Adrenal gland (tissue), 19 donors: ENCODE measurements at places on chromosomes 7 and 10.

DNA sequence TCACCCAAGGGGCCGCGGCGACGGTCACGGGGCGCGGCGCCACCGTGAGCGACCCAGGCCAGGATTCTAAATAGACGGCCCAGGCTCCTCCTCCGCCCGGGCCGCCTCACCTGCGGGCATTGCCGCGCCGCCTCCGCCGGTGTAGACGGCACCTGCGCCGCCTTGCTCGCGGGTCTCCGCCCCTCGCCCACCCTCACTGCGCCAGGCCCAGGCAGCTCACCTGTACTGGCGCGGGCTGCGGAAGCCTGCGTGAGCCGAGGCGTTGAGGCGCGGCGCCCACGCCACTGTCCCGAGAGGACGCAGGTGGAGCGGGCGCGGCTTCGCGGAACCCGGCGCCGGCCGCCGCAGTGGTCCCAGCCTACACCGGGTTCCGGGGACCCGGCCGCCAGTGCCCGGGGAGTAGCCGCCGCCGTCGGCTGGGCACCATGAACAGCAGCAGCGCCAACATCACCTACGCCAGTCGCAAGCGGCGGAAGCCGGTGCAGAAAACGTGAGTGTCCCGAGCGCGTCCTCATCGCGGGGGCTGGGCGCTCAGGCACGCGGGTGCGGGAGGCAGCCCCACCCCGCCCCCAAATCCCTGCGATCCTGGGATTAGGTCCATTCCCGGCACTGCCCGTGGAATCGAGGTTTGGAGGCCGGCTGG is 509 bp downstream of the AHR start:
- H3K27ac ChIP-seq = peak overlapping the region; percentile 95
- peaks cover 12% of the 10 kb centered on the region for H3K4me1 ChIP-seq
- H3K36me3 ChIP-seq = no peaks in the 10 kb centered on the region
- H3K4me3 ChIP-seq = peak overlapping the region; percentile 85
- H3K27me3 ChIP-seq = no peaks in the 10 kb centered on the region
- peak; percentile 62 for DNase-seq

GRCh38 chr7:70190281-70190680 is 592.0 kb downstream of the AUTS2 start:
- no peaks in the 10 kb centered on the region for H3K36me3 ChIP-seq
- H3K4me1 ChIP-seq = no peaks in the 10 kb centered on the region
- H3K27me3 ChIP-seq = no peaks in the 10 kb centered on the region
- no peak overlapping the region for H3K27ac ChIP-seq
- DNase-seq = no peak
- no peak overlapping the region for H3K4me3 ChIP-seq

DNA sequence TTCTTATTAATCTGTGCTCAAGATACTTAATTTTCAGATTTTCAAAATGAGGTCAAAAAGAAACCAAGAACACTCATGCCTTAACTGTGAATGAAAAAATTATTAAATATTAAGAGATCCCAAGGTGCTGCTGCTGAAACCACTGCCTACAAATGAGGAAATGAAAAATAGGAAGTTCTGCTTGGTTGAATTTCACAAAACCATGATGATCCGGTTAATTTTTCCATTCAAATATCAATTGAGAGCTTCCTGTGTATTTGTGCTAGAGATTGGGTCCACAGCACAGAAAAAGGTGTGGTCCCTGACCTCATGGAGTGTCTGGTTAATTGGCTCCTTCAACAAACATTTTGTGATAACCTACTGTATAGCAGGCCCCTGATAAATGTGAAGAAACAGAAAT is 132.7 kb upstream of the YAE1 start:
- H3K27ac ChIP-seq = no peak overlapping the region
- no peaks in the 10 kb centered on the region for H3K27me3 ChIP-seq
- no peaks in the 10 kb centered on the region for H3K36me3 ChIP-seq
- H3K4me3 ChIP-seq = no peak overlapping the region
- peaks cover 2% of the 10 kb centered on the region for H3K4me1 ChIP-seq

DNA sequence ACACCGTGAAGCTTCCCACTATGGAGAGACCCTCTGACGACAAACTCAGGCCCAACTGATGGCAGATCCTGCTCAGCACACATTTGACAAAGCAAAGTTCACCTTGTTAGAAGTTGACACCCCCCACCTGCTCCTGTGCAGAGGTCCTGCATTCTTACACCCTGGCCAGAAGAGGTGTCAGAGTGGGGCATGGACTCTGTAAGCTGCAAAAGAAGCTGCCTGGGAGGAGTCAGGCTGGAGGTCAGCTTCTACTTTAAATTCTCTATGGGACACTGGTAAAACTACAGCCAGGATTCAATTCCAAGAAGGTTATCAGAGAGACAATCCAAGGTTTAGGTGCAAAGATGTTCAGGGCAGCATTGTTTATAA is 20.0 kb upstream of the TNS3 start:
- H3K4me1 ChIP-seq = peaks cover 15% of the 10 kb centered on the region
- no peak overlapping the region for H3K27ac ChIP-seq
- DNase-seq = no peak
- no peak overlapping the region for H3K4me3 ChIP-seq
- H3K27me3 ChIP-seq = no peaks in the 10 kb centered on the region

DNA sequence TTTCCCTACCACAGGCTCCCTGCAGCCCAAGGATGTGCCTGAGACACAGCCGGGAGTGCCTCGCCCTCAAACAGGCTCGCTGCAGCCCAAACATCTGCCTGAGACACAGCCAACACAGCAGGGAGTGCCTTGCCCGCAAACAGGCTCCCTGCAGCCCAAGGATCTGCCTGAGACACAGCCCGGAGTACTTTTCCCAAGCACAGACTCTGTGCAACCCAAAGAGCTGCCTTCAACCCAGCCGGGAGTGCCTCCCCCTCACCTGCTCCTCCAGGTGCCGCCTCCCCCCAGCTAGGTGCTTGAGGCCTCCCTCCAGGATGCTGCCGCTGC is 42.9 kb downstream of the ANTXRL start:
- H3K4me1 ChIP-seq = no peaks in the 10 kb centered on the region
- no peaks in the 10 kb centered on the region for H3K36me3 ChIP-seq
- DNase-seq = no peak
- no peak overlapping the region for H3K27ac ChIP-seq
- H3K4me3 ChIP-seq = no peak overlapping the region

- H3K4me3 ChIP-seq = no peak overlapping the region
- no peaks in the 10 kb centered on the region for H3K36me3 ChIP-seq
- no peak overlapping the region for H3K27ac ChIP-seq
- H3K27me3 ChIP-seq = no peaks in the 10 kb centered on the region
Observed at GRCh38 chr7:108498481-108498880, 27.5 kb downstream of the PNPLA8 start.

GRCh38 chr7:74466196-74466813 is 12.6 kb downstream of the GTF2IRD1 start:
- peak; percentile 80 for DNase-seq
- H3K27ac ChIP-seq = no peak overlapping the region
- H3K4me1 ChIP-seq = peaks cover 6% of the 10 kb centered on the region
- H3K36me3 ChIP-seq = no peaks in the 10 kb centered on the region
- H3K4me3 ChIP-seq = no peak overlapping the region

DNA sequence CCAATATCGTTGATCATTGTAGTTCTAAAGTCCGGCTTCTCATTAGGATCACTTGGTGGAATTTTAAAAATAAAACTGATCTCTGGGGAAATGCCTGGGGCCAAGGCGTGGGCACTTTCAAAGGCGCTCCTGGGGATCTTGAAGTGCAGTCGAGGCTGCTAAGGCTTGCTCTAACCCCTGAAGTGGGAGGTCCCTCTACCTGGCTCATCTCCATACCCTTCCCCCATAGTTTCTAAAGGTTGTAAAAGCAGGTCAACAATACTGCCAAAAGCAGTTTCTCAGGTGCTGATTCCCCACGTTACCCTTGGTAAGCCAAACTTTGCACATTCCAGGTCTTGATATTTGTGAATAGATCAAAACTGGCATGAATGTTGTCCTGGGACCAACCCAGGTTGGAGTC is 79.0 kb upstream of the SP8 start:
- H3K27ac ChIP-seq = no peak overlapping the region
- no peaks in the 10 kb centered on the region for H3K4me1 ChIP-seq
- peaks cover 4% of the 10 kb centered on the region for H3K27me3 ChIP-seq
- DNase-seq = no peak
- H3K4me3 ChIP-seq = no peak overlapping the region
- H3K36me3 ChIP-seq = no peaks in the 10 kb centered on the region

DNA sequence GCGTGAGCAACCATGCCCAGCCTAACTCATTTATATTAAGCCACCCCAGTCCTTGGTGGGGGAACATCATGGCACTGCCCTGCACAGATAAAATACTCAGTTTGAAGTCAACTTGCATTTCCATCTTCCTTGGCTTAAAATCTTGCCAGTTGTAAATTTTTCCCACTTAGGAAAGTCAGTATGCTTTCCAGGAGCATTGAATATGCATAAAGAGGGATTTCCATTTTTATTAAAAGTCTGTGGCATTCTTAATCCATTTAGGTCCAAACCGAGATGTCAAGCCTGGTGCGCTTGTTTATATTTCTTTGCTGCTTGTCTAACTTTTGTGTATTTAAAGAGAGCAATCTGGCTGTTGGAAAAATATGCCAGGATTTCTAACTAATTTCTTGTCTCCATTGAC is 26.1 kb downstream of the MAP3K8 start:
- no peak overlapping the region for H3K27ac ChIP-seq
- H3K36me3 ChIP-seq = no peaks in the 10 kb centered on the region
- no peak for DNase-seq

DNA sequence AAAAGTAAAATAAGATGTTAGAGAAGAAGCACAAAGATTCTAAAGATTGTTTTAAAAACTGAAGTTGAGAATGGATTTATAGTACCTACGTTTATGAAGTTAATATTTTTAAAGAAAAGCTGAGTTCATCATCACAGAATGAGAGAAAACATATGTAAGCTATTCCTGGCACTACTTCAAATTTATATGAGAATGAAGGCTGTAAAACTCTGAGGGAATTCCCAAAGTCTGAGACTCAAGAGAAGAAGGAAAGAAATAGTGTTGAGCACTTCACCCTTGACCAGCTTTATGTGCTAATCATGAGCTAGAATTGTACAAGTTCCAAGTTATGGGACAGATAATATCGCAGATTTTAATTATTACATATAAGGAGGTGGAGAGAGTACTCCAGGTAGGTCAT is 323.7 kb upstream of the GNAI1 start:
- no peak for DNase-seq
- H3K4me1 ChIP-seq = no peaks in the 10 kb centered on the region
- no peaks in the 10 kb centered on the region for H3K27me3 ChIP-seq
- H3K36me3 ChIP-seq = no peaks in the 10 kb centered on the region

DNA sequence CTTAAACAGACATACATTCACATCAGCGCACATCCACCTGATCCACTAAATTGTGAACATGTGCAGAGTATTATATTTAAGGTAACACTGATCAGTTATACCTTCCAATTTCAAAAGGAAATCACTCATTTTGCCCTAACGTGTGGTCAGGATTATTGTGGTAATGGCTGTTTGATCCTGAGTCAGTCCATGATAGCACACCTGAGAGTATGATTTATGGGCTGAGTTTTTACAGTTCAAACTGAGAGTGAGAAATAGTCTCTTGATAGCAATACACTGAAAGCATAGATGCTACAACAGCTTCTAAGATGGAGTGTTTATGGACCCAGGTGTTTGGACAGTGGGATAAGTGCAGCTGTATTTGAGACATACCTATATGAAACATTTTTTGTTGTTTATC is 96.7 kb downstream of the KIF20B start:
- H3K4me3 ChIP-seq = no peak overlapping the region
- no peak overlapping the region for H3K27ac ChIP-seq
- no peaks in the 10 kb centered on the region for H3K27me3 ChIP-seq

GRCh38 chr10:34748767-34749166 is 66.3 kb downstream of the PARD3 start:
- H3K36me3 ChIP-seq = no peaks in the 10 kb centered on the region
- peaks cover 5% of the 10 kb centered on the region for H3K4me1 ChIP-seq
- no peak overlapping the region for H3K4me3 ChIP-seq
- no peak overlapping the region for H3K27ac ChIP-seq
- DNase-seq = no peak

- no peaks in the 10 kb centered on the region for H3K36me3 ChIP-seq
- no peaks in the 10 kb centered on the region for H3K27me3 ChIP-seq
- H3K27ac ChIP-seq = peak overlapping the region; percentile 82
Observed at GRCh38 chr10:80459047-80459865, 5.1 kb downstream of the TSPAN14 start.
